ENCODE measurements at places on chromosomes 2 and 18.

- no peak for DNase-seq
Measured at GRCh38 chr2:195633974-195634373, 23.1 kb upstream of the SLC39A10 start.

GRCh38 chr18:11676867-11677266, 12.2 kb upstream of the GNAL start:
- DNase-seq = no peak

DNA sequence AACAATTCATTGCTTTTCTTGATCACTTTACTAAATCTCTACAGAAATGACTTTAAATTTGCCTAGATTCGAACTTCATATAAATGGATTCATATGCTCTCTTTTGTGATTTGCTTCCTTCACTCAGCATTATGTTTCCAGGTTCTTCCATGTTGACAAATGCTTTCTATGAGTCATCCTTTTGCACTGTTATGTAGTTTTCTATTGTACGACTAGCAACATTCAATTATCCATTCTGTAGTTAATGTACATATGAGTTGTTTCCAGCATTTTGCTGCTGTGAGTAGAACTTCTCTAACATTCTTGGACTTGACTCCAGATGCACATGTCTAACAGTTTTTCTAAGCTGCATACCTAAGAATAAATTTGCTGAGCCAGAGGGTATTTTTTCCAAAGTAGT, 66.5 kb upstream of the NEUROD1 start:
- no peak for DNase-seq

DNA sequence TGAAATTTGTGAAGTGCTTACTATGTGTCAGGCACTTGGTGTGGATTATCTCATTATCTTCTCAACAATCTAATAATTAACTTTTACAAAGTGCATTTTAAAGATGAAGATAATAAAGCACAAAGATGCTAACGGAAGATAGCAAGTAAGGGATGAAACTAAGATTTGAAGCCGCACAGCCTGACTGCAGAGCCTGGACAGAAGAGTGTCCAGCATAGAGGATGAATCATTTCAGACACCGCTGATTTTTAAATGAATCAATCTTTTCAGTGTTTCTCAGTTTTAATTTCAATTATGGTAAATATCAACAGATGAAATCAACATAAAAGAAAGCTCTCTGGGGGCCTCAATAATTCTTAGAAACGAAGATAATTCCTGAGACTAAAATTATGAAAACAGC, 24.5 kb upstream of the STAM2 start:
- DNase-seq = no peak

DNA sequence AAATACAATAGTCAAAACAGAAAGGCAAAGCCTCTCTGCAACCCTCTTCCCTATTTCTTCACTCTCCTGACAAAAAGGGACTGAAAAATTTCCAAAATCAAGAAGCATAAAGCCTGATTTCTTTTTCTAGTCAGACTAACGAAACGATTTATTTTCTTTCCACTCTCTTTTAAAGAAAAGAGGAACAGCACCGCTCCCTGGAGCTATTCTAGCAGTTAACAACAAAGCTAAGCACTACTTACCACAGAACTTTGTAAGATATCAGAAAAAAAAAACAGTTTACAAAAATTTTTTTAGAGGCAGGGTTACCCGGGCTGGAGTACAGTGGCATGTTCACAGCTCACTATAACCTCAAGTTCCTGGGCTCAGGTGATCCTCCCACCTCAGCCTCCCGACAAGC, 14.4 kb upstream of the FHL2 start:
- DNase-seq = no peak
